ENCODE measurements at places on chromosomes 16 and 17. TPM values are rescaled to one million over a fixed set of nuclear protein-coding genes. Genes with fewer than 3 reads are reported as not detected.

ETV4 gene
- polyA plus RNA-seq: not detected

ARL2BP gene
- 24.0 TPM for polyA plus RNA-seq

CHST5 gene
- 0.05 TPM for polyA plus RNA-seq

MSI2 gene
- 10.7 TPM for polyA plus RNA-seq

SNX20 gene
- 1.1 TPM for polyA plus RNA-seq

P2RX5 gene
- 7.1 TPM for polyA plus RNA-seq
